ENCODE measurements at places on chromosomes 2 and 18.

DNA sequence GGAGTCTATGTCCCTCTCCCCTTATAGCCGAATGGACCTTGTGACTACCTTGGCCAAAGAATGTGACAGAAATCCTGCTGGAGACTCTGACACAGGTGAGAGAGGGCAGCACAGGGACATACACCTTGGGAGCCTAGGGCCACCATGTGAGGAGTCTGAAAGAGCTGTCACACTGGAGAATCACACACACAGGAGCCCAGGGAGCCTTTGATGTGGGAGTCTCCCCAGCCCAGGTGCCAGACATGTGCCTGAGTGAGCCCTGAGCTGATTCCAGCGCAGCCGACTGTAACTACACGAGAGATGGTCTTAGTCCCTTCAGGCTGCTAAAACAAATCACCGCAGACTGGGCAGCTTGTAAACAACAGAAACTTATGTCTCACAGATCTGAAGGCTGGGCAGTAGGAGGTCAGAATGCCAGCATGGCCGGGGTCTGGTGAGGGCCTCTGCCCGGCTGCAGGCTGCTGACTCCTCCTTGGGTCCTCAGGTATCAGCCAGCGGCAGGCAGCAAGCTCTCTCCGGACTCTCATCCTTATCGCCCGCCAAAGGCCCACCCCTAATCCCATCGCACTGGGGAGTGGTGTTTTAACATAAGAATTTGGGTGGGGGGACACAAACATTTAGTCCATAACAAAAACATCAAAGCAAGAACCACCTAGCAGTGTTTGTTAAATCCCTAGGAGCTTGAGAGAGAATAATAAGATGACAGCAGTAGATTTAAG lies 63.8 kb upstream of the GPR45 start:
- no peak for DNase-seq

GRCh38 chr2:10238396-10238795 lies 64.3 kb upstream of the HPCAL1 start:
- no peak for DNase-seq

- no peak for DNase-seq
Measured at GRCh38 chr18:28181616-28182015, 4.7 kb upstream of the CDH2 start.

- no peak for DNase-seq
Measured at GRCh38 chr2:216799873-216800431, 59.9 kb downstream of the TNP1 start.

GRCh38 chr18:79317703-79318102 lies 78.0 kb upstream of the NFATC1 start:
- no peak for DNase-seq

GRCh38 chr2:57878866-57879210 lies 167.8 kb upstream of the VRK2 start:
- DNase-seq: no peak

- no peak for DNase-seq
Measured at GRCh38 chr2:135005753-135006152, 41.5 kb downstream of the MAP3K19 start.

DNA sequence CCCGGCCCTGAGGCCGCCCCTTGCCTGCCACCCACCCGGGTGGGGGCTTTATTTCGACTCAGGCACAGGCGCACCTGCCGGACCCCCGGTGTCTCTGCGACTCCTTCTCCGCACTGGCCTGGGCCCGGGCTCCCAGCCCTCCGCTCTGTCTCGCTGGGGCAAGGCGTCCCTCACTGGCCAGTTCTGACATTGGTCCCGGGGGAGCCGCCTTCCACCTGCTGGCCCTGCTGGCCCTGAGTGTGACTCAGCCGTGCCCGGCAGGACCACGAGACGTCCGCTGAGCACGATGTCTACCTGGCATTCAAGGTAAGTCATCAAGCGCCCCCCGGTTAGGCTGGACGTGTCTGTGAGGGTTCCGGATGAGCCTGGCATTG lies 131.5 kb upstream of the CTDP1 start:
- no peak for DNase-seq

DNA sequence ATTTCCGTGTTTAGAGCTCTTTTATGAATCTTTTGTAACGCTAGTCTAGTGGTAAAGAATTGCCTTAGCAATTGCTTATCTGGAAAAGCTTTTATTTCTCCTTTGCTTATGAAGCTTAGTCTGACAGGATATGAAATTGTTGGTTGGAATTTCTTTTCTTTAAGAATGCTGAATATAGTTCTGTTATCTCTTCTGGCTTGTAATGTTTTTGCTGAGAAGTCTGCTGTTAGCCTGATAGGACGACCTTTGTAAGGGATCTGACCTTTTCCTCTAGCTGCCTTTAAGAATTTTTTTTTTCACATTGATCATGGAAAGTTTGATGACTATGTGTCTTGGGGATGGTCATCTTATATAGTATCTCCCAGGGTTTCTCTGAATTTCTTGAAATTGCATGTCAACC lies 101.1 kb downstream of the TRABD2A start:
- DNase-seq: no peak

GRCh38 chr18:74155276-74155675 lies 7.0 kb downstream of the TIMM21 start:
- DNase-seq: no peak

DNA sequence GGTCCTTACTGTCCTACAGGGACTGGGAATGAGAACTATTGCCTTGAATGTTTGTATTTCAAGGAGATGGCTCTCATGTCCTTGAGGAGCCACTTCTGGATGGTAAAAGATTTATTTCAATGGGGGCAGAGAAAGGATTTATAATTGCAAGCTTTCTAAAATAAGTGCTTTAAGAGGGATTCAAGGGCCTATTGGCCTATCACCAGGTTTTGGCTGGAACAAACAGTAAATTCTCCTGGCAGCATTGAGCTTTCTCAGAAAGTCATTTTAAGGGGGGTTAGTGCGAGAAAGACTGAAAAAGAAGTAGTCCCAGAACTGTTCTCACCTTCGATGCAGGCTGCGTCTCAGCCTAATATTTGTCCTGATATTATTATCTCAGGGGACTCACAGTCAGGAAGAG lies 29.8 kb downstream of the DPP10 start:
- DNase-seq: no peak

DNA sequence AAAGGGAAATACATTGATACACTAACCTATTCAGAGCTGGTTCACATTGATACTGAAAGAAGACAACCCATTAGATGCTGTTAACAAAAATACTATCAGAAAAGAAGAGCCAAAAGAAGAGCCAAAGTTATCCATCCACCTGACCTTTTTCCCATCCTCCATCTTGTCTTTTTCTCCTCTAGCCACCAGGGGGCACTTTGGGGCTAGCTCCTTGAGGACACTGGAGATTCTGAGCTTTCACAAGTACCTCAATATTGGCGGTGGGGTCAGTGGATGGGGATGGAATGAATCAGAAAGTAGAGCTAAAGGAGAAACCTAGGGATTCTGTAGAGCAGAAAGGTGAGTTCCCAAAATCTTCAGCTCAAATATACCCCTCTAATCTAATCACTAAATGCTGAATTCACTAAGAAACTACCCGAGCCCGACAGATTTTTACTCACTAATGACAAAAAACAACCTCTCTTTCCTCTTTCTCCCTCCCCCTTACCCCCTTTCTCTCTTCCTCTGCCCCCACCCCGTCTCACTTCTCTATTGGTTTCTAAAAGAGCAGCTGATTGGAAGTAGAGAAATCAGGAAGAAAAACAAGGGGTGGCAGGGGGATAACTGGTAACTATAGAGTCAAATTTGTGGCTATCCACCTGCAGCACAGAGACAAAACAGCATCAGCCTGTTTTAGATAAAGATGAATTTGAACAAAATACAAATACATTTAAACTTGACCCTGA lies 203.3 kb downstream of the TCF4 start:
- no peak for DNase-seq

DNA sequence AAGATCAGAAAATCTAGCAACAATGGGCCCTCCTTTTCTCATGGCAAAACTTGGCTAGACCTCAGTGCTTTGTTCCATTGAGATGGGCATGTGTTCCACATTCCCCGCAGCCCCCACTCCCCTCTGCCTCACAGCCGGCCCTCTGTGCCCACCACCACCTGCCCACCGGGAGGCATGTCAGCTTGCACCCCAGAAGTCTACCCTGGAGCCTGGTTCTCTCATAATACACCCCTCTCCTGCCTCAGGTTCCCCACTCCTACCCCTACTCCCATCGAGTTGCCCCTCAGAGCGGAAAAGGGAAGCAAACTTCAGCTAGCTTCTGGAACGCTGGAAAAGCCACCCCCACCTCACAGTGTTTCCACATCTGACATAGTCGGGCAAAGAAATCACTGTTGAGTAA lies 219.0 kb downstream of the ANAPC1 start:
- no peak for DNase-seq

GRCh38 chr2:32904751-32905150 lies 42.0 kb upstream of the LTBP1 start:
- DNase-seq: no peak

GRCh38 chr2:46197672-46198071 lies 99.5 kb upstream of the EPAS1 start:
- no peak for DNase-seq
